NCI-H2081 treated with DMSO at 0.1 percent for 48 hours (cell line): ENCODE measurements at places on chromosomes 16 and 17.

DNA sequence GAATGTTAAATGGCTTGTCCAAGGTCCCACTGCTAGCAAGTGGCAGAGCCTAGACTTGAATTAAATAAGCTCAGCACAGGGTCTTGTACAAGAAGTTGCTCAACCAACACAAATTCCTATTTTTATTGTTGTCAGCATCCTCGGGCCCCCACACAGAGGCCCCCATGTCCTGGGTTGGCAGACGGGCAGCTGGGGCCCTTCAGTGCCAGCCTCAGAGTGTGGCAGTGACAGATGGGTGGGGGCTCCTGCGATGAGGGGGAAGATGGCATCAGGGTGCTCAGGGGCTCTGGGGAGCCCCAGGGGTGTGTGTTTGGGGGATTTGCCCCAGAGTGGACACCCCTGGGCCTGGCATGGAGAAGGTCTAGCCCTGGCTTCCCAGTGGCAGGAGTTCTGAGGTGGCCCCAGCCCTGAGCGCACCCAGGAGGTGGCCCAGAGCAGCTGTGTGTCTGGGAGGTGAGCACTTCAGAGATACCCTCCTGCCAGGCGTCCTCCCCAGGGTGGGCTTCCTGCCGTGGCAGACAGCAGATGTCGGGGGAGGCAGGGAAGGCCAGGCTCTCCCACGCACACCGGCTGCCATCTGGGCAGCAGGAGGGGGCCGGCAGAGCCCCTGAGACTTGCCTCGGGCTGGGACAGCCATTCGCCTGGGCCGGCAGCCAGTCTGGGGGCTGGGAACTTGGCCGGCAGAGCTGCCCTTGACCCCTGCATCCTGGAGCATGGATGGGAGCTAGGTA lies 150.8 kb downstream of the C16orf78 start:
- DNase-seq, result no peak

GRCh38 chr17:68198931-68199836 lies 48.7 kb upstream of the AMZ2 start:
- DNase-seq, result no peak

DNA sequence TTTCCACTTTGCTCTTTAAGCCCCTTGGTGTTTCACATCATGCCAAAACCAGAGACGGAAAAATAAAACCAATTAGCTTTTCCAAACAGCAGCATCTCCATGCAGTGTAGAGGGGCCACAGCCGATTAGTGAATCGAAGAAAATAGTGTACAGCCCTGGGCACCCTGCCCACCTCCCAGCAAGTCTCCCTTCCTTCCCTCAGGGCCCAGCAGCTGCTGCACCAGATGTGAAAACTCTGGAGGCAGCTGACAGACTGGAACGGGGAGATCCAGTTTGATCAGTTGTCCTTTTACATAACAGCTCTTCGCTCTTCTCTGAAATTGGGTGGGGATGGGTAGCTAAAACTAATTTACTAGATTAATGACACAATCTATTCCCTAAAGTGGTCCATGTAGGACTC lies 19.3 kb downstream of the TMEM11 start:
- DNase-seq, result no peak

GRCh38 chr17:3985846-3986245 lies 21.6 kb upstream of the ATP2A3 start:
- DNase-seq, result no peak

DNA sequence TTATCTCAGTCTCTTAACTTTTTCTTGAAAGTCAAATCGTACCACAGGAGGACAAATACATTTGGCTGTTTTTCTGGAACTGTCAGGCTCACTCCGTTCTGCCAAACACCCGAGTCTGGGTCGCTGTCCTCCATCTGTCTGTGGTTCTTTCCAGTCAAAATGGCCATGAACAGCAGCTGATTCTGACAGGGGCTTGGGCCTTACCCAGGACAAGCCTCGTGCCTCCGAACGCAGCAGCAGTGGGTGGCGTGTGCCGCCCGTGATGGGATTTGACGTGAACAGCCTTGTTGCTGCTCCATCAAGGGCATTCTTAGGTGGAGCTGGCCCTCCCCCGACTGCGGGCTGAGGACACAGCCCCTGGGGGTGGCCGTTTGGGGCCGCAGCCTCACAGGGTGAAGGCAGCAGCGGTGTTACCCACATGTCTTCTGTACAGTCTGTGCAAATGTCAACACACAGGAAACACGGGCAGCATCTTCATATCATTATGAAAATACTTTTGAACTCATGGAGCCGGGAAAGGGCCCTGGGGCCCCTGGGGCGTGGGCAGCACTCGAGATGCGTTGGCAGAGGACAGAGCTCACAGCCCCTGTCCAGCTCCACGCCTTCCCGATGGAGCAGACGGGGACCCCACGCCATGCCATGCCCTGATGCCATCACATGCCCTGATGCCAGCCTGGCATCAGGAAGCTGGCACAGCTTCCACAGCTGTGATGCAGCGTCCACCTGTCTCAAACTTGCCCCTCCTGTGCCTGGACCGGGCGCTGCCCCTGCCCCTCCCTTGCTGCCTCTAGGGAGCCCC lies 8.6 kb upstream of the ACSF3 start:
- no peak for DNase-seq

GRCh38 chr16:55559233-55559632 lies 7.3 kb upstream of the CAPNS2 start:
- no peak for DNase-seq

DNA sequence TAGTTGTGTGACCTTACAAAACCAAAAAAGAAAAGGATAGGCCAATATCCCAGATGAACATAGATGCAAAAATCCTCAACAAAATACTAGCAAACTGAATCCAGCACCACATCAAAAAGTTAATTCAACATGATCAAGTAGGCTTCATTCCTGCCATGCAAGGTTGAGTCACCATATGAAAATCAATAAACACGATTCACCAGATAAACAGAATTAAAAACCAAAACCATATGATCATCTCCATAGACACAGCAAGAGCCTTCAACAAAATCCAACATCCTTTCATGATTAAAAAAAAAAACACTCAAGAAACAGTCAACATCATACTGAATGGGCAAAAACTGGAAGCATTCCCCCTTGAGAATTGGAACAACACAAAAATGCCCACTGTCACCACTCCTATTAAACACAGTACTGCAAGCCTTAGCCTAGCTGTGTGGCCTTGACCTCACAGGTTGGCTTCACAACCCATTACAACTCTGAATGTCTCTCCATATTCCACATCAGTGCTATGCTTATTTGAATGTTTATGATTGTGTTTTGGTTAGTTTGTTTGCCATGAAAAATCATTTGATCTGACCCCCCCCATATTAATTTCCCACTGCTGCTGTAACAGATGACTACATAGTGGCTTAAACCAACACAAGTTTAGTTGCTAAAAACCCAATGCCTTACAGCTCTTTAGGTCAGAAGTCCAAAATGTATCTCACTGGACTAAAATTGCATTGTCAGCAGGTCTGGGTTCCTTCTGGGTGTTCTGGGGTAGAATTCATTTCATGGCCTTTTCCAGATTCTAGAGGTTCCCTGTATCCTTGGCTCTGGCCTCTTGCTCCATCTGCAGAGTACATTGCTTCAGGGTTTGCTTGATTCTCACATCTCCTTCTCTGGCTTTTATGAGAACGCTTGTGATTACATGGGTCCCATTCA lies 257.1 kb upstream of the DYNLRB2 start:
- DNase-seq, result no peak

DNA sequence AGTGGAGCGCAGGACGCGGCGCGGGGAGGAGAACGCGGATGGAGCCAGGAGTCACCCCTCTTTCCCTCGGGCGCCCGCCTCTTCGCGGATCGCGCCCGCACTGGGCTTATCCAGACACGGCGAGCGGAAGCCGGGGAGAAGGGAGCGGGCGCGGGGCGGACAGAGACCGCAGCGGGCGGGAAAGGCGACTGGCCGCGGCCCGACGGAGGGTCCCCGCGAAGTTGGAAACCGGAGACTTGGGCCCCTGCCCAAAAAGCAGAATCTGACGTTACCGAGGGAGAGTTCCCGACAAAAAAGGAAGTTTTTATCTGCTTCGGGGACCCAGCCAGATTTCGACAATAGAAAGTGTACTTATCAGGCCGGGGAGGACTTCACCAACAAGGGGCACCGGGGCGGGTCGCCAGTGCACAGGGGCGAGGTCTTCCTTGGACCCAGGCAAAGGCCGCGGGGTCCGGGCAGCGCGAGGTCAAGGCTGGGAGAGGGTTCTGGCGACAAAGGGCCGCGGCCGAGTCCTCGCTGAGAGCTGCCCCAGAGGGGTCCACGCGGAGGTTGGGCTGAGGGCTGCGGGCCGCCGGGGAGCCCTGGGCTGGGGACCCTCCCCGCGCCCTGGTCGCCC lies 519 bp downstream of the ST6GALNAC2 start:
- DNase-seq, result no peak

GRCh38 chr16:64453646-64454045 lies 668.2 kb downstream of the CDH11 start:
- DNase-seq, result no peak

- DNase-seq, result no peak
Measured at GRCh38 chr17:34412965-34413441, 50.0 kb upstream of the CCL1 start.

DNA sequence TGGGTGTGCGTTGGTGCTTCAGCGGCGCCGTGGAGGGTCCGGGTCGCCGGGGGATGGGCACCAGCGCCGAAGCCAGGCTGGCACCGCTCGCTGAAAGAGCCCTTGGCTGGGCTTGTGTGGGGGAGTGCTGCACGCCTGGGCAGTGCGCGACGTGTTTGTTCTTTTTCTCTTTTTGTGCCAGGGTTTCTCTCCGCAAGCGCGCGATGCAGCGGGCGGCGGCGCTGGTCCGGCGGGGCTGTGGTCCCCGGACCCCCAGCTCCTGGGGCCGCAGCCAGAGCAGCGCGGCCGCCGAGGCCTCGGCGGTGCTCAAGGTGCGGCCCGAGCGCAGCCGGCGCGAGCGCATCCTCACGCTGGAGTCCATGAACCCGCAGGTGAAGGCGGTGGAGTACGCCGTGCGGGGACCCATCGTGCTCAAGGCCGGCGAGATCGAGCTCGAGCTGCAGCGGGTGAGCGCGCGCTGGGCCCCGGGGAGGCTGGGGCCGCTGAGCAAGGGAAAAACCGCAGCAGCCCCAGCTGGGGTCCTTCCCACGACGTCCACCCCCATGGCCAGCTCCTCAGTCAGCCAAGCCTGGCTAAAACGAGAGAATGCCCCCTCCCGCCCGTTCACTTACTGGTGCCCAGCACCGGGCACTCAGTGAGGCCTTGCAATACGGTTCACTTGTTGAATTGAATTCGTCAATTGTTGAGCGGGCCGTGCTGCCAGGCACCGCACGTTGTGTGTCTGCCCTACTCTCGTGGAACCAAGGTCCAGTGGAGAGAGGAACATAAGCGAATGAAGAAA lies 541 bp downstream of the GPT2 start:
- DNase-seq, result no peak

- DNase-seq, result no peak
Measured at GRCh38 chr17:8718001-8718563, 26.6 kb downstream of the CCDC42 start.

DNA sequence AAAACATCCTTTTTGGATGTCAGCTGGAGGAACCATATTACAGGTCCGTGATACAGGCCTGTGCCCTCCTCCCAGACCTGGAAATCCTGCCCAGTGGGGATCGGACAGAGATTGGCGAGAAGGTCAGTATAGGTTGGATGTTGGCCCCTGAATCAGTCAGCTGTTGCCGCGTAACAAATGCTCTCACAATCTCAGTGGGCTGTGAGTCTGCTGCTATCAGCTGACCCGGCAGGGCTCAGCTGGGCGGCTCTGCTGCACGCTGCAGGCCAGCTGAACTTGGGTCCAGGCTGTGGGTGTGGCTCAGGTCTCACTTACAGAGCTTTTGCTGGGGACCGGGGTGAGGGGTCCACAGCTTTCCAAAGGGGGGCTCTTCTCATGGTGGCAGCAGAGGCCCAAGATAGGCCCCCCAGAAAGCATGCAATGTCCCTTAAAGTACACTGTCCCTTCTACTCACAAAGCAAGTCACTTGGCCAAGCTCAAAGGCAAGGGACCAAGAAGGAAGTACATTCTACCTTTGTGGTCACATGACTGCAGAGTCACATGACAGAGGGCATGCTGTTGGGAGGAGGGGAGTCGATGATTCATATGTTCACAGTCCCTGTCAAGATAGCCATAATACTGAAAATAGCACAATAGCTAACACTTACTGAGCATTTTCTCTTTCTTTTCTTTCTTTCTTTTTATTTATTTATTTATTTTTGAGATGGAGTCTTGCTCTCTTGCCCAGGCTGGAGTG lies 134.2 kb downstream of the ABCC1 start:
- DNase-seq, result no peak

GRCh38 chr17:50426814-50427787 lies 1.1 kb downstream of the ACSF2 start:
- no peak for DNase-seq

- DNase-seq, result no peak
Measured at GRCh38 chr17:82973456-82974135, 105.8 kb upstream of the METRNL start.

- DNase-seq, result no peak
Measured at GRCh38 chr16:48622456-48623303, 12.7 kb upstream of the N4BP1 start.

GRCh38 chr17:2724784-2725164 lies 13.2 kb upstream of the CLUH start:
- DNase-seq, result no peak

DNA sequence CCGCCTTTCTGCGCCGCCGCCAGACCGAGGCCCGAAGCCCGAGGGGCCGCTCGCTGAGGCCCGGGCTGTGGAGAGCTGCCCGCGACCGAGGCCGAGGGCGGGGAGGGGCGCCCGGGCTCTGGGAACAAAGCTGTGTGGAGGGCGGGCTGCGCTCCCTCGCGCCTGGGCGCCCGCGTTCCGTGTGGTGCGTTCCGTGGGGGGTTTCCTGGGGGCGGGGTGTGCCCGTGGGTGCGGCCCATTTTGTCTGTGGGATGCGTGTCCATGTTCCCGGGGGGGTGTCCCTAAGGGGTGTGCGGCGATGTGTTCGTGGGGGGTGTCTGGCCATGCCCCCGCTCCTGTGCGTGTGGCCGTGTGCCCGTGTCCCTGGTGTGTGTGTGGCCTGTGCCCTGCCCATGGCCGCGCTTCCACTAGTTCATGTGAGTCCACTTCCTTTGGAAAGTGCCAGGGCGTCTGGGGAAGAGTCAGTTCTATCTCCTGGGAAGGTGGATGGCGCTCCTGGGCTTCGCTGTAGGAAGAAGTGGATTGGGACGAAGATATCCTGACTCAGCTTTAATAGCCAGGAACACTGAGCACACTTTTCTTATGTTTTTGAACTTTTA lies 520 bp downstream of the JPT2 start:
- DNase-seq, result no peak

- no peak for DNase-seq
Measured at GRCh38 chr17:2295575-2295974, 8.0 kb downstream of the SMG6 start.

DNA sequence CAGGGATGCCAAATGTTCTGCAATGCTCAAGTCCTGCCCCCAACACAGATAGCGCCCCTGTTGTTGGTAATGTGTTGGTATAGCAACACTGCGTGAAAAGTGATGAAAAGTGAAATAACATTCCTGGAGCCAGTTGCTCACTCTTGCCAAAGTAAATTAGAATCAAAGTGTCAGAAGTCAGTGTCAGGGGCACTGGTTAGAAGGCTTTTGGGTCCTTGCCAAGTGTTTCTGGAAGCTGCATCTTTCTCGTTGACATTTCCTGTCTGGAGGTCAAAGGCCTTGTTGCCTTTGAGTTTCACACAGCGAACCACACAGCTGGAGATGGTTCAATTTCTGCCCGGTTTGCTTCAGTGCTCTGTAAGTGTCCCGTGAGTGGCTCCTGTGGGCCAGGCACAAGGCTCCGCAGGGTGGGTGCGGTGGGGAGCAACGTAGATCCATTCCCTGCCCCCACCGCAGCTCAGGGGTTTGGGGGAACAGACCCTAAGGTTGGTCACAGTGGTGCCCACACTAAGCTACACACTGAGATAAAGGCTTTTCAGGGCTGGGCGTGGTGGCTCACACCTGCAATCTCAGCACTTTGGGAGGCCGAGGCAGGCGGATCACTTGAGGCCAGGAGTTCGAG lies 3.6 kb upstream of the SLC16A5 start:
- no peak for DNase-seq
